GM12865 (cell line): ENCODE measurements at places on chromosomes 16 and 17.

DNA sequence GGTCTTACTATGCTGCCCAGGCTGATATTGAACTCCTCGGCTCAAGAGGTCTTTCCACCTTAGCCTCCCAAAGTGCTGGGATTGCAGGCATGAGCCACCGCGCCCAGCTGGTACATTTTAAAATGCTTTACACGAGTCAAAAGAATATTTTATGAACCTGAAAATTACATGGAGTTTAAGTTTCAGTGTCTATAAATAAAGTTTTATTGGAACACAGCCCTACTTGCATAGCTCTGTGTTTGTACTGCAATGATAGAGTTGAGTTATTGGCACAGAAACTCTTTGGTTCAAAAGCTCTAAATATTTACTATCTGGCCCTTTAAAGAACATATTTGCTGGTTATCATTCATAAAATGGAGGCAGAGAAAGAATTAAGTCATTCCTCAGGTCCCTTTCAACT, 24.3 kb downstream of the MAP2K6 start:
- DNase-seq, result no peak

- DNase-seq, result no peak
Observed at GRCh38 chr16:85650844-85651628, 37.7 kb downstream of the GINS2 start.

DNA sequence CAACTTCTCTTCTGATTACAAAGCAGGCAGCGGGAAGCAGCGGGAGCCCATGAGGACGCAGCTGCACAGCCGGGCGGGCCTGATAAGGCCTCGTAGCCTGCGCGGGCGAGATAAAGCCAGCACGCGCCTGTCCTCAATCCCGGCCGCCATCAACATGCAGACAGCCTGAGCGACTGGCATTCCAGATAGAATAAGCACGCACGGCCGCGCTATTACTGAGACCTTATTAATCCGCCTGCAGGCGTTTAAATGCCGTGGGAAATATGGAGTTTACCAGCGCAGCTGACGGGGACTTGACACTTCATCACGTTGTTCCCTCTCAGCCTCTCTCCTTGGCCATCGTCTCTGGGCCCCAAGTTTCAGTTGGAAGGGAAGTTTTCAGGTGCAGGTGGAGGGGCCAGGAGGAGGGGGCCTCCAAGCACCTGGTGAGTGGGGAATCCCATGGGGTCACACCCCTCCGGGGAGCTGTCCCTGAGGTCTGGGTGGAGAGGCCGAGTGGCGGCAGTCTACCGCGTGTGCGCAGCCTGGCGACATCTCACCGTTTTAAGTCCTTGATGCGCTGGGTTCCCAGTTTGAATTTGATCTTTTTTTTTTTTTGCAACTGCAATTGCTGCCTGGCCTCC, 27.3 kb upstream of the CBFA2T3 start:
- peak; percentile 24 for DNase-seq

GRCh38 chr17:61393550-61393903, 6.1 kb upstream of the TBX2 start:
- DNase-seq, result no peak

DNA sequence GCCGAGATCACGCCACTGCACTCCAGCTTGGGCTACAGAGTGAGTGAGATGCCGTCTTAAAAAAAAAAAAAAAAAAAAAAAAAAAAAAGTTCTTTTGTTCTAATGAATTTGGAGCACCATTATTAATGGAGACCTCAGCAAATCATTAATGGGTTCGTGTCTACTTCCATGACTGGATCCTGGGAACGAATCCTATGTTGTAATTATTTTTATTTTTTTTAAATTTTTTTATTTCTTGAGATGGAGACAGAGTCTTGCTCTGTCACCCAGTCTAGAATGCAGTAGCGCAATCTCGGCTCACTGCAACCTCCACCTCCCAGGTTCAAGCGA, 30.7 kb downstream of the SPOP start:
- no peak for DNase-seq

GRCh38 chr16:80778703-80779102, 25.7 kb downstream of the CDYL2 start:
- DNase-seq, result no peak

- no peak for DNase-seq
Observed at GRCh38 chr16:79097166-79097565, 503.4 kb downstream of the MAF start.

- DNase-seq, result peak; percentile 79
Observed at GRCh38 chr17:49952209-49952911, 16.6 kb upstream of the DLX4 start.

DNA sequence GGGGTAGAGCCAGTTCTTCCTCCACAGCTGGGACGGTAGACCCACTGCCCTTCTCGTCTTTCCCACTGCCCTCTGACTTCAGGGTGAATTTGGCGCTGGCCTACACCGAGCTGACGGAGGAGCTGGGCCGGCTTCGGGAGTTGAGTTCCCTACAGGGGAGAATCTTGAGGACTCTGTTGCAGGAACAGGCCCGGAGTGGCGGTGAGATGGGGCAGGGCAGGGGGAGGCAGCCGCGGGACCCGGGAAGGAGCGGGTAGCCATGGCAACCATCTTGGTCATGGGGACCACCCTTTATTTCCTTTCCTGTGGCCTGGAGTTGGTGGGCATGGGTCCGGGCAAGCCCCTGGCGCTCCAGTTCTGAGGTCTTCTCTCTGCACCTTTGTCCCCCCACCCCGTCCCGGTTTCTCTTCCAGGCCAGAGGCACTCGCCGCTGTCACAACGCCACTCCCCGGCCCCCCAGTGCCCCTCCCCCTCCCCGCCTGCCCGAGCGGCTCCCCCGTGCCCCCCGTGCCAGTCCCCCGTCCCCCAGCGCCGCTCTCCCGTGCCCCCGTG, 14.4 kb downstream of the TBKBP1 start:
- no peak for DNase-seq

DNA sequence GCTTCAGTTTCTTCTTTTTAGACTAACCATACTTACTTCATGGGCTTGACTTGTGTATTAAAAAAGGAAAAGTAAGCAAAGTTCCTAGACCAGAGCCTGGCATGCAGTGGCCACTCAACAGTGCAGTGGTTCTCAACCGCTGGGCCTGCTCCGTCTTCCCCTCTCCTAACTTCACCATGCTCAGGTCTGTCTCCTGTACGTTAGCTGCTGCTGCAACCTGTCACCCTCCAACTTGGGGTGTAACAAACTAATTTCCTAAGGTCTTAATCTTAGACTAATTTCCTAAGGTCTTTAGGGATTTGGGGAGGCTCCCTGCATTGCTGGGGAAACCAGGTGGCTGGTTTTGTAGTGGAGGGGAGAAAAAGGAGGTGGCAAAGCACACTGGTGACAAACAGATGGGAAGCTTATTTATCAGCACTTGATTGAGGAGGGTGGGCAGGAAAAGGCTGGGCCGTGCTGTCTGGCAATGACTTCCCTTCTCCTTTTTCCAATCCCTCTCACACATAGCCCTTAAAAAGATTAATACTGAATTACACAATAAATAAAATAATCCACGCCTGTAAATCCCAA, 2.2 kb upstream of the ARL4D start:
- no peak for DNase-seq

DNA sequence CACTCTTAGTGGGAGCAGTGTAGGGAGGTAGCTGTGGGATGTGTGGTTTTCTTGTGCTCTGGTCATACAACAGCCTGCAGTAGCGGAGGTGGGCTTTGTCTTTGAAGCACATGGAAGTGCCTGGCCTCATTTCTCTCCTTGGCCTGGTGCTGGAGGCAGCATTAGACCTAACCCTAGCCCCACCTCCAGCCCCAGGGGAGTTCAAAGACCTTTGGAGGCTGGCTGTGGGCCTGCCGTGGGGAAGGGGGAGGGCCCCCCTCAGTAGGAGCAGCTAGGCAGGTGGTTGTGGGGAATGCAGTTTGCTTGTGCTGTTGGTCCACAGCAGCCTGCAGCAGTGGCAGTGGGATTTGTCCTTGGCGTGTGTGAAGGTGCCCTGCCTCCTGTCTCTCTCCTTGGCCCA, 91.7 kb downstream of the BCAS3 start:
- no peak for DNase-seq

GRCh38 chr16:74257061-74257460, 39.6 kb upstream of the PSMD7 start:
- peak; percentile 20 for DNase-seq

GRCh38 chr16:48687421-48688038, 77.5 kb upstream of the N4BP1 start:
- DNase-seq, result peak; percentile 74

DNA sequence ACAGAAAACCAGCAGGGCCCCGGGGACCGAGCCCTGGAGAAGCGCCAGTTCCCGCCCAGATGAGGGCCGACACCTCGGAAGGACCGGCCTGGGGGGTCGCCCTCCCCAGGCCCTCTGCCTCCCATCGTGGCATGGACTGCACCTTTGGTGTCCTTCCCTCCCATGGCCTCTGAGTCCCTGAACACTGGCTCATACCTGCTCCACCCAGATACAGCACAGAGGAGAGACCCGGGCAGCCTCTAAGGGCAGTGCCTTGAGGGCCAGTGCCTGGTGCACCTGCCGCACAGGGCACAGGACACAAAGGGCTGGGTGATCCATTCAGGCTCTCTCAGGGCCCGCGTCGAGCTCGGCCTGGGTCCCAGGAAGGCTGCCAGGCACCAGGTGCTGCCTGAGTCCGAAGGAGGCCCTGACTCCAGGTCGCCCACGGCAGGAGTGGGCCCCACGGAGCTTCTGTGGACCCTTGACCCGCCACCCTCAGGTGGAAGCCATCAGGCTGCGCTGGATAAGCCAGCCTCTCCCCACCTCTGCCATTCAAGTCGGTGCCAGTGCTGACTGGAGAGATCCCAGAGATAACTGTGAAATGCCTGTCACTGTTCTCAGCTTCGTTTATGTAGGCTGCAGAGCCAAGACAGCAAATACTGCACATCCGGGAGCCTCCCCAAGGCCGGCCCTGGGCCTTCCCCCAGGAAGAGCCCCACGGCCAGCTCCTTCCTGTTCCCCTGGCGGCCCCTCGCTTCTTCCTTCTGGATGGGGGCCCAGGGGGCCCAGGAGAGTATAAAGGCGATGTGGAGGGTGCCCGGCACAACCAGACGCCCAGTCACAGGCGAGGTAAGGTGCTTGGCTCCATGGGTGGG, at the start of gene ZG16B:
ZG16B (plus strand) TSS at position 803 of the 854 bp plus-strand sequence. CDS start 139 bp downstream, outside the sequence.
- peak; percentile 44 for DNase-seq

DNA sequence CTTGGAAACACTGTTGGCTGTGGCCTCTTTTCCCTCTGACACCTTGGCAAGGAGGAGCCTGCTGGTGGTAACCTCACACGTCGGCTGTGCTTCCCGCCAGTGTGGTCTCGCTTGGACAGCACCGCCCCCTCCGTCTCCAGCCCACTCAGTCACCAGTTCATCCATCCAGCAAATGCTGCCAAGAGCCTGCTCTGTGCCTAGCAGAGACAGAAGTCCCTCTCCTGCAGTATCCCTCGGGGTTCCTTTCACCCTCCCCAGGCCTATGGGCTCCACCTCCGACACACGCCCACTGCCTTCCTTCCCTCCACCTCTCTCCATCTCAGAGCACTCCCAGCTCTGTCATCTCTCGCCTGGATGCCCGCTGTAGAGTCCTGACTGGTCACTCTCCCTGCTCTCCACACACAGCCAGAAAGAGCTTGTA, 12.3 kb downstream of the CACNG4 start:
- no peak for DNase-seq

DNA sequence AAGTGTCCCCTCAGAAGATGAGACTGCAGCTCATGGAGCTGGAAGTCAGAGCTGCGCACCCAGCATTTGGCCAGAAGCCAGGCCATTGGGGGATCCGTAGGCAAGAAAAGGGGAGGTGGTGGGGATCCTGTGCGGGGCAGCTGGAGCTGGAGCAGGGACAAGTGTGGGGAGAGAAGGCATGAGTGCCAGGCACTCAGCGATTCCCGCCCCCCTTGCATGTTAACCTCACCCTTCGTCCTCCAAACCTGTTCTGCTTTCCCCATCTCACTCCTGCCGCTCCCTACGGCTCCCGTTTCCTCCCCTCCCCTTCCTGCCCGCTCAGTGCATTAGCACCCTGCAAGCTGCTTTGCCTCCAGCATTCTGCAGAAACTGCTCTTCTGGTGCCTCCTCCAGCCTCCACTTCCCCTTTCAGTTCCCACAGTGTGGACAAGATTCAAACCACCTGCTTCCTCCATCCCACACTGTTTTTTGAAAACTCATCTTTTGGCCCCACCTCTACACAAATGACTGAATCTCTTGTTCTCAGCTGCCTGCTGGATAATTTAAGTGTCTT, 5.6 kb downstream of the ALOX15 start:
- peak; percentile 74 for DNase-seq

GRCh38 chr17:45972531-45972930, 26.5 kb upstream of the STH start:
- DNase-seq, result no peak

- DNase-seq, result no peak
Observed at GRCh38 chr17:28216528-28216927, 102.5 kb upstream of the TMEM97 start.

- peak; percentile 51 for DNase-seq
Observed at GRCh38 chr17:77304746-77305473, 164.1 kb downstream of the SEC14L1 start.

DNA sequence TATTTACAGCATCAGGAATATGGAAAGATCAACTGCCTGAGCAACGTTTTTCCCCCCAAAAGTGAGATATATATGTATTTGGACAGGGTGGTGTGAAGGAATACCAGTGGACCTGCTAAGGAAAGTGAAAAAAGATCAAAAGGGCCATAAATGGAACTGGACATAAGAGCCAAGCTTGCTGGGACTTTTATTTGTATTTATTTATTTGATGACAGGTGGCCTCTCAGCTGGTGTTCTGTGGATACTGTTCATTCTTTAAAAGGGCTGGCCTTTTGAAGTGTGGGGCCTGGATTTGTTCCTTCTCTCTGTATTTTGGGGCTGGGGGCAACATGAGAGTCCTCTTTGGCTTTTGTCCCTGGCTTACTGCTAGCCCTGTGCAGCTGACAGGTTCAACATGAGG, 306.6 kb upstream of the N4BP1 start:
- no peak for DNase-seq

DNA sequence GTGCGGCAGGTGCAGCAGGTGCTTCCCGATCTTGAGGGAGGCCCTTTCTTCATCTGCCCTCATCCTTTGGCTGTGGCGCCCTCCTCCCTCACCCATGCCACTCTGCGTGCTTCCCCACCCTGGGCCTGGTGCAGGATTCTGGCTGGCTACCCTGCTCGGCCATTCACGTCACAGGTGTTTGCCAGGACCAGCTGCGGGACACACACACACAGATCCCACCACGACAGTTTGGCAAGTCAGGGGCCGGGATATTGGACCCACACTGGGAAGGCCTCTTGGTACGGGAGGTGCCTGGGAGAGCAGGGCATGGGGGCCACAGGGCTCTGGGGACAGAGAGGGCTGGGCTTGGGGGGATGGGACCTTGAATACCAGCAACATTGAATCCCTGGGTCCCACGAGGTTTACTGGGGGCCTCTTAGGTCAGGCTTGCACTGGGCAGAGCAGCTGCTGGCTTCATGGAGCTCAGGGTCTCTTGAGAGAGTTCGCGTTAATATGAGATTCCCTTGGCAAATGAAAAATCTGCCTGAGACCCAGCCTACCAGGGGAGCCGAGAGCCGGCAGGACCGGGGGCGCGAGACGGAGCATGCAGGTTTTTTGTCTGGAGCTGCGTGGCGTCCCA, 15.1 kb downstream of the ADCY7 start:
- DNase-seq, result no peak
